HL-60 (cell line): ENCODE measurements at places on chromosomes 5 and 9.

GRCh38 chr9:20781092-20781491, 97.0 kb downstream of the FOCAD start:
- DNase-seq, result no peak

DNA sequence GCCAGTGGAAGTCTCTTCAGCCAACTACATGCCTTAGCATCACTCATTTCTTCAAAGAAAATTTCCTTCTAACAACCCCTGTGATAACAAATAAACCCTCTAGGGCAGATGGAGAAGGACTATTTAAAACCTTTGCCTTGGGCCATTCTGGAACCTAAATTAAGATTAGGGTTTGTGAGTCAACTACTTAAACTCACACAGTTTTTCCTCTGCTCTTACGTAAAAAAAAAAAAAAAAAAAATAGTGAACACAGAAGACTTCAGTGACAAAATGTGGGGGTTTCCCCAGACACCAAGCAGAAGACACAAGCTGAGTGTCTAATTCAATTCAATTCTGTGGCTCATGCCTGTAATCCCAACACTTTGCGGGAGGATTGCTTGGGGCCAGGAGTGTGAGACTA, 65.8 kb upstream of the ERCC6L2 start:
- no peak for DNase-seq

DNA sequence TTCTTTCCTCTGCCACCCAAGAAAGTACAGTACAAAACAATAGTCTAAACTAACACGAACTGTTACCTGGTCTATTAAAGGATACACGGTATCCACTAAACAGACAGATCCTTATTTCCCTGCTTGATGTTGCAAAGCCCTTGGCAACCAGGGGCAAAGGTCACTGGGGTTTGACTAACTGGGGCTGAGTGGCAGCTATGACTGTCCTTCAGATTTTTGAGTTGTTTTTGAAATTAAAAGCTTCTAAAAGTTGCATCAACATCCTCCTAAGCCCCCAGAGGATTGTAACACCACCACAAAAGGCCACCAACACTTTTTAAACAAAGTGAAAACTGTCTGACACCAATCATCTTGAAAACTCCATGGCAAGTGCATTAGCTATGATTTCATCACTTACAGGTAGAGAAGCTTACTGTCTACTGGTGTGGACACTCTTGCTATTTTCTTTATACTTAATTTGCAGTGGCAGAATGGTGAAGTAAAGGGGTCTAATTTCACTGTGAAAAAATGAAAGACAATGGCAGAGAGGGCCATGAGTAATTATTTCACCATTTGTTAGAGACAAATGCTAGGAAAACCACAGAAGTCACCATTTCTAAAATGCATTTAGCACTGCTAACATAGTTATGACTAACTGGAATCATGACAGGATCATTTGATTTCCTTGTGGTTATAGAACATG, 292.4 kb downstream of the EFNA5 start:
- DNase-seq, result no peak

DNA sequence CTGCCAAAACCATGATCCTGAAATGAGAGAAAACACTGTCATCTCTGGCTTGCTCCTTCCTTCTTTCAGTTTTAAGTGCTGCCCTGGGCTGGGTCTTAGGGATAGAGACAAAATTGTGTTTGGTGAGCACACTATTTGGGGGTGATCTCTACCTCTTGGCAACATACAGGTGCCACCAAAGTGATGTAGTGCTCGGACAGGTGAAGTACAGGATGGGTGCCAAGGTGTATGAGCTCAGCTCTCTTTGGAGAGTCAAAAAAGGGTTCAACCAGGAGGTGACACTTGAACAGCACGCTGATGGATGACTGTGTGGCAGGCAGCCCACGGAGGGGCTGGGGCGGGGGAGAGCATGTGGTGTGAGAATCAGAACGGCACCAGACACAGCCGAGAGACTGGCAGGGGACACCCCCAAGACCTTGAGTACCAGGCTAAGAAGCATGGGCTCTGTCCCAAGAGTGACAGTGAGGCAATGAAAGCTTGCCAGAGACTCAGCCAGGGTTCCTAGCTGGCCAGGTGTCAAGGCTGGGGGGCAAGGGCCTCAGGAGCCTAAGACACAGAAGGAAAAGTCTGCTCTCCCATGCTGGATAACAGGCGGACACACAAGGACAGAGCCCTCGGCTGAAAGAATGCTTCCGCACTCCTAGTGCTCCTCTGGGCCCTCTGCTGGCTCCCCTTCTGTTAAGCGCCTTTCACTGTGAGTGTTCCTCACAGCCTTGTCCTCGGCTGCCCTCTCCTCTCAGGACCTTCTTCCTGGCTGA, 2.5 kb downstream of the NHP2 start:
- no peak for DNase-seq

DNA sequence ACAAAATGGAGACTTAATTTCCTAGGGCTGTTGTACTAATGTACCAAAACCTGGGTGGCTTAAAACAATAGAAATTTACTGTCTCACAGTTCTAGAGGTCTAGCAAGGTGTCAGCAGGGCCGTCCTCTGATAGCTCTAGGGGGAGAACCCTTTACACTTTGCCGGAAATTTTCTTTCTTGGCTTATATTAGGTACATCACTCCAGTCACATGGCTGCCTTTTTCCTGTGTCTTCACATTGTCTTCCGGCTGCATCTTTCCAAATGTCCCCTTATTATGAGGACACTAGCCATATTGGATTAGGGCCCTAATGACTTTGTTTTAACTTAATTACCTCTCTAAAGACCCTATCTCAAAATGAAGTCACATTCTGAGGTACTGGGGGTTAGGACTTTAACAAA, 5.8 kb downstream of the UHRF2 start:
- DNase-seq, result peak; percentile 17

- no peak for DNase-seq
Measured at GRCh38 chr9:110255034-110255462, 1.3 kb downstream of the TXN start.
